Mesothelial cell of epicardium (in vitro differentiated cells): ENCODE measurements at places on chromosomes 16 and 17. TPM values are rescaled to one million over a fixed set of nuclear protein-coding genes. Genes with fewer than 3 reads are reported as not detected.
A peak's percentile ranks its signal among the peaks of the same experiment; 100 is the strongest.

The E4F1 gene
- 29.3 to 36.3 TPM (median 33.0 TPM) in 3 replicates for total RNA-seq

The CXCL16 gene
- total RNA-seq, result 7.6 to 8.8 TPM (median 8.1 TPM) in 3 replicates

The NPIPB13 gene
- 34.8 to 38.6 TPM (median 37.1 TPM) in 3 replicates for total RNA-seq

The ATP1B2 gene
- 9.6 to 10.5 TPM (median 10.2 TPM) in 3 replicates for total RNA-seq

The ARL4D gene
- total RNA-seq, result 7.9 to 8.6 TPM (median 8.1 TPM) in 3 replicates

The LGALS9B gene
- not detected in 3 replicates for total RNA-seq

The GRIN2A gene
- total RNA-seq, result 2.8 to 4.9 TPM (median 4.6 TPM) in 3 replicates

- no peak overlapping the region for H3K4me3 ChIP-seq
- H3K36me3 ChIP-seq, result peaks cover 12% of the 10 kb centered on the region
- peak; percentile 15 for DNase-seq
- no peaks in the 10 kb centered on the region for H3K27me3 ChIP-seq
Observed at GRCh38 chr16:88060524-88061219, 109.4 kb downstream of the BANP start.

DNA sequence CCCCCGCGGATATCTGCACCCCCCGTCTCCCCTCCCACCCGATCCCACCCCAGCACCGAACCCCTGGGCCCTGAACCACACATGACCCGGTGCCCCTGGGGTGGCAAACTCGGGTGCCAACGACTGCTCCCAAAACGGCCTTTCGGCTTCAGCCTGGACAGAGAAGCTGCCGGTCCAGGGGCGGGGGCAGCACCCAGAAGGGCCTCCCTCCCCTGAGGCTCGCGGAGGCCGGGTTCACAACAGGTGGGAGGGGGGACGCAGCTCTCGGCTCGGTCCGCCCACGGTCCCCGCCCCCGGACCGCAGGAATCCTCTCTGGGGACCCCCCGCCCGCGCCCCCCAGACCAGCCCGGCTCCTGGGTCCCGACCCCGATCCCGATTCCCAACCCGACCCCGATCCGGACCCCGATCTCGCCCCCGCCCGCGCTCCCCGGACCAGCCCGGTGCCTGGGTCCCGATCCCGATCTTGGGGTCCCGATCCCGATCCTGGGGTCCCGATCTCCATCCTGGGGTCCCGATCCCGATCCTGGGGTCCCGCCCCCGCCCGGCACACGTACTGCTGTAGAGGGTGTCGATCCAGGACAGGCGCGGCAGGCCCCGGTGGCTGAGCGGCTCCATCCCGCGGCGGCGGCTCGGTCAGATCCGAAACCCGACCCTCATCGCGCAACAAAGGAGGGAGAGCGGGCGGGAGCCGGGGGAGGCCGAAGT lies 516 bp downstream of the ABR start:
- peaks cover 30% of the 10 kb centered on the region for H3K27me3 ChIP-seq
- peaks cover 4% of the 10 kb centered on the region for H3K36me3 ChIP-seq
- H3K4me3 ChIP-seq, result peak overlapping the region; percentile 76

- no peak overlapping the region for H3K4me3 ChIP-seq
- no peaks in the 10 kb centered on the region for H3K36me3 ChIP-seq
- no peaks in the 10 kb centered on the region for H3K27me3 ChIP-seq
Observed at GRCh38 chr17:55458978-55459377, 37.3 kb upstream of the MMD start.

DNA sequence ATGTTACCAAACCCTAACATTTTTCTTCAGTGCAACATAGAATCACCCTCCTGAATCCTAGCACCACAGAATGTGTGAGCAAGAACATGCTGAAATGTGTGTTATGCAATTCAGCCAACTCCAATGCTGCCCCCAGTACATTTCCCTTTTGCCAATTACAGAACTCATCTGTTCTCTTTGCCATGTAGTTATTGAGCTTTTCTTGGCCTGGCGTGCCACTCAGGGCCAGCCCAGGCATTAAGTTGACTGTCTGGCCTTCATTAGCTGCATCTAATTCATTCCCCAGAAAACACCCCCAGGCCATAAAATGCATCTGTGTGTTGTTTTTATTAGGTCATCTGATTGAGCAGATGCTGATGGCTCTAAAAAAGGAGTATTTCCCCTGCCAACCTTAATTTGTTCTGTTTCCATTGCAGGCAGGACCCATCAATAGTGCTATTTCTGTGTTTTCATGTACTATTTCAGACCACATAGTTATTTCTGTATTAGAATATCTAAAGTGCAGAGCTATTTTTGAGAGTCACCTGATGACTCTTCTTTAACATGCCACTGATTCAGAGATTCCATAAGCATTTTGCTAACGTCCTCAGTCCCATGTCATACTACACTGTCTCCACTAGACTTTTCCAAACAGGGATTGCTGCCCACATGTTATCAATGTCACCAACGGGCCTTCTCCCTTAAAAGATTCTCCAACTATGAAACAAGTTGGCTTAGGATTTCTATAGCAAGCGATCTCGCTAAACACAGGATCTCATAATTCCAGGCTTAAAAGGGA lies 969.7 kb downstream of the CDH11 start:
- no peak overlapping the region for H3K4me3 ChIP-seq
- H3K36me3 ChIP-seq, result no peaks in the 10 kb centered on the region
- no peaks in the 10 kb centered on the region for H3K4me1 ChIP-seq
- no peak overlapping the region for H3K27ac ChIP-seq

GRCh38 chr17:59761385-59762048 lies 54.1 kb downstream of the VMP1 start:
- H3K4me3 ChIP-seq, result no peak overlapping the region
- no peaks in the 10 kb centered on the region for H3K27me3 ChIP-seq
- H3K36me3 ChIP-seq, result peaks cover 28% of the 10 kb centered on the region
- DNase-seq, result no peak
- H3K4me1 ChIP-seq, result peaks cover 35% of the 10 kb centered on the region

DNA sequence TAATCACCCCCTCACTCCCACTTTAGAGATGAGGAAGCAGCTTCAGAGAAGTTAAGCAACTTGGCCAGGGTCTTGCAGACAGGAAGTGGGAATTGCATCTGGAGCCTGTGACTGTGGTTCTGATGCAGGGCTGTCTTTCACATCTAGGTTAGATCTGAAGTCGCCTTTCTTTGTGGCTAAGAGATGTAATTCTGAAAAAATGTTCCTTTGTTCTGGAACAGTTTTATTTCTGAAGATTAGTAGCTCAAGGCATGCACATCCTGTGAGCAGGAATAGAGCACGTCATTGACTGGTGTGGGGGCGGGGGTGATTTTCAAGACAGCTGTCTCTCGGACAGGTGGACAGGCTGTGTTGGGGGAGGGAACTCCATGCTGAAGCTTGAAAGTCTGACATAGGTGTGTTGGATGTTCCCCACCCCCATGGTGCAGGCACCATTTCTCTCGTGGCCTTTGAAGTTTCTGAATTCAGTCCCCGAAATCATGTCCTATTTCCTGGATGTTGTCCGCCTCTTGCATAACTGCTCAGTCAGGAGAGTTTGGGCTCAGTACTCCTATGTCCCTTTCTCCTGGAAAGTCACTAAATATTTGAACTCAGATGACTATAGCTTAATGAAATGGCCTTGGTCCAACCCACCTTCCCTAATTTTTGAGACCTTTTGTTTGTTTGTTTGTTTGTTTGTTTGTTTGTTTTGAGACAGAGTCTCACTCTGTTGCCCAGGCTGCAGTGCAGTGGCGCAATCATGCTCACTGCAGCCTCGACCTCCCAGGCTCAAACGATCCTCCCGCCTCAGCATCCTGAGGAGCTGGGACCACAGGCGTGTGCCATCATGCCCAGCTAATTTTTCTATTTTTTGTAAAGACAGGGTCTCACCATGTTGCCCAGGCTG lies 21.0 kb upstream of the HERPUD1 start:
- H3K27me3 ChIP-seq, result no peaks in the 10 kb centered on the region
- no peaks in the 10 kb centered on the region for H3K36me3 ChIP-seq
- no peak overlapping the region for H3K4me3 ChIP-seq
- peaks cover 65% of the 10 kb centered on the region for H3K4me1 ChIP-seq
- DNase-seq, result no peak

GRCh38 chr16:47139561-47140185 lies 4.1 kb downstream of the NETO2 start:
- no peak for DNase-seq
- peaks cover 54% of the 10 kb centered on the region for H3K4me1 ChIP-seq
- peaks cover 3% of the 10 kb centered on the region for H3K27me3 ChIP-seq
- H3K4me3 ChIP-seq, result no peak overlapping the region
- H3K27ac ChIP-seq, result peak overlapping the region; percentile 57
- no peaks in the 10 kb centered on the region for H3K36me3 ChIP-seq

- peaks cover 9% of the 10 kb centered on the region for H3K4me1 ChIP-seq
- no peak overlapping the region for H3K4me3 ChIP-seq
- DNase-seq, result no peak
- peaks cover 47% of the 10 kb centered on the region for H3K27me3 ChIP-seq
- no peaks in the 10 kb centered on the region for H3K36me3 ChIP-seq
Observed at GRCh38 chr16:1341495-1342420, 8.3 kb downstream of the BAIAP3 start.

DNA sequence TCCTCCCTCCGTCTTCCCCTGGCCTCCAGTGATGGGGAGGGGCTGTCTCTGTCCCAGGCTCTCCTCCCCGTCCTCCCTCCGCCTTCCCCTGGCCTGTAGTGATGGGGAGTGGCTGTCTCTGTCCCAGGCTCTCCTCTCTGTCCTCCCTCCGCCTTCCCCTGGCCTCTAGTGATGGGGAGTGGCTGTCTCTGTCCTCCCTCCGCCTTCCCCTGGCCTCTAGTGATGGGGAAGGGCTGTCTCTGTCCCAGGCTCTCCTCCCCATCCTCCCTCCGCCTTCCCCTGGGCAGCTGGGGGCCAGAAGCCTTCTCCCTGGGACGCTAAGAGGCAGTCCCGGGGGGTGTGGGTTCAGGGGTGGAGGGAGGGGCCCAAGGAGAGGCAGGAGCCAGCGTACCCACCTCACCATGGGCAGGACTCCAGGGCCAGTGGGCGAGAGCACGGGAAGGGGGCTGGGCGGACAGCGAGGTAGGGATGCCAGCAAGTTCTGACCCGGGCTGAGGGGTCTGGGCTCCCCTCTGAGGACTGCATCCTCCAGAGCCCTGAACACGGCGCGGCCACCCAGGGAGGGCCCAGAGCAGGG lies 14.8 kb downstream of the UTS2R start:
- no peak for DNase-seq
- peaks cover 24% of the 10 kb centered on the region for H3K4me1 ChIP-seq
- H3K27ac ChIP-seq, result no peak overlapping the region
- no peak overlapping the region for H3K4me3 ChIP-seq
- peaks cover 8% of the 10 kb centered on the region for H3K27me3 ChIP-seq
- no peaks in the 10 kb centered on the region for H3K36me3 ChIP-seq

- no peak overlapping the region for H3K27ac ChIP-seq
- H3K4me3 ChIP-seq, result no peak overlapping the region
- H3K4me1 ChIP-seq, result peaks cover 6% of the 10 kb centered on the region
- peaks cover 3% of the 10 kb centered on the region for H3K27me3 ChIP-seq
- DNase-seq, result no peak
Observed at GRCh38 chr16:81838794-81839193, 59.7 kb downstream of the PLCG2 start.

DNA sequence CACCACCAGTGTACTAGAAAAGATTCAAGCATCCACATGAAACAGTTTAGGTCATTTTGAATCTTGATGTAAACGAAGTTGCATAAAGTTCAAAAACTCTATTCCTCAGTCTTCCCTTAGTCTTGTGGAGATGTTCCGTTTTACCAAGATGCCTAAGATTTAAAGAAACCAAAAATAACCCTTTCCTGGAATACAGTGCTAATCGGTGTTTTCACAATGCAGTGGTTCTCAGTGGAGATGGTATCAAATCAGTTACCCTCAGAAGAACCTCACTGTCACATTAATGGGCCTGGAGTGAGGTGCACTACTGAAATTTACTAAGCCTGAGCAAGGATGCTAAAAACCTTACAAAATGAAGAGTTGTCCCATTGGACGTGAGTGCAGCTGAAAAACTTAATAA lies 9.1 kb downstream of the PTRH2 start:
- H3K4me1 ChIP-seq, result no peaks in the 10 kb centered on the region
- no peak for DNase-seq
- peaks cover 18% of the 10 kb centered on the region for H3K36me3 ChIP-seq
- H3K27ac ChIP-seq, result no peak overlapping the region

- H3K4me3 ChIP-seq, result no peak overlapping the region
- H3K4me1 ChIP-seq, result peaks cover 11% of the 10 kb centered on the region
- no peak for DNase-seq
- H3K27me3 ChIP-seq, result peaks cover 19% of the 10 kb centered on the region
- no peak overlapping the region for H3K27ac ChIP-seq
Observed at GRCh38 chr16:50021544-50021943, 3.5 kb upstream of the CNEP1R1 start.

- no peak overlapping the region for H3K4me3 ChIP-seq
- H3K27me3 ChIP-seq, result no peaks in the 10 kb centered on the region
- peaks cover 57% of the 10 kb centered on the region for H3K36me3 ChIP-seq
- H3K4me1 ChIP-seq, result peaks cover 15% of the 10 kb centered on the region
Observed at GRCh38 chr16:82156761-82157533, 13.1 kb downstream of the MPHOSPH6 start.

- DNase-seq, result no peak
- no peaks in the 10 kb centered on the region for H3K27me3 ChIP-seq
- H3K36me3 ChIP-seq, result no peaks in the 10 kb centered on the region
- H3K4me3 ChIP-seq, result no peak overlapping the region
Observed at GRCh38 chr16:10333321-10334032, 52.4 kb upstream of the ATF7IP2 start.

DNA sequence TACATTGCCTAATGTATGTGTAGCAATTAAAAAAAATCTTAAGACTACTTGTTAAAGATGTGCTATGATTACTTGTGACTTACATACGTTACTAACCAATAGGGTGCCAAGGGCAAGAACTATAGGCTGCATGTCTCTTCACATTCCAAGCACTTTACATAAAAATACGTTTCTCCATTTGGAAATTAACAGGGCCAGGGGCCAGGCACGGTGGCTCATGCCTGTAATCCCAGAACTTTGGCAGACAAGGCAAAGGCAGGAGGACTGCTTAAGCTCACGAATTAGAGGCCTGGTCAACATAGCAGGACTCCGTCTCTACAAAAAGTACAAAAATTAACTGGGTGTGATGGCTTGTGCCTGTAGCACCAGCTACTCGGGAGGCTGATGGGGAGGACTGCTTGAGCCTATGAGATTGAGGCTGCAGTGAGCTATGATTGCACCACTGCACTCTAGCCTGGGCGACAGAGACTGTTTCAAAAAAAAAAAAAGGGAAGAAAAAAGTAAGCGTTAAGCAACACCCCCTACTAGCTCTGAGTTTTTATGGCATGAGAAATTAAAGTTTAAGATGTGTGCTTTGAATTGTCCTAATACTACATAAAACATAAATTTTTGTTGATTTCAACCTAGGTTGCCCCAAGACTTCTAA lies 12.3 kb downstream of the PSMD12 start:
- H3K4me1 ChIP-seq, result no peaks in the 10 kb centered on the region
- H3K4me3 ChIP-seq, result no peak overlapping the region
- H3K27ac ChIP-seq, result no peak overlapping the region
- H3K36me3 ChIP-seq, result peaks cover 46% of the 10 kb centered on the region
